ENCODE measurements at places on chromosomes 2 and 18. TPM values are rescaled to one million over a fixed set of nuclear protein-coding genes. Genes with fewer than 3 reads are reported as not detected.

The ABCG5 gene
- total RNA-seq: not detected

The SERPINB13 gene
- total RNA-seq: not detected

The PCARE gene
- total RNA-seq: not detected

The MAPRE3 gene
- total RNA-seq: 17.9 TPM

The MEP1B gene
- total RNA-seq: not detected

The LONRF2 gene
- total RNA-seq: 6.3 TPM

The DPP4 gene
- 74.8 TPM for total RNA-seq

The TNFAIP6 gene
- total RNA-seq: 2.5 TPM

The TUBB8B gene
- not detected for total RNA-seq

The ANKRD23 gene
- total RNA-seq: 4.0 TPM

The IL36G gene
- total RNA-seq: not detected

The CNRIP1 gene
- total RNA-seq: 14.1 TPM

The FKBP1B gene
- 11.8 TPM for total RNA-seq

The LYPD6 gene
- 1.1 TPM for total RNA-seq

The FN1 gene
- 289 TPM for total RNA-seq

The UGT1A4 gene
- total RNA-seq: 1.1 TPM

The ARL4C gene
- total RNA-seq: 62.0 TPM

The CTNNA2 gene
- total RNA-seq: not detected

The MOGAT1 gene
- total RNA-seq: not detected

The PSTPIP2 gene
- total RNA-seq: 11.1 TPM

The REG1B gene
- 11.0 TPM for total RNA-seq

The ASXL3 gene
- total RNA-seq: 10.4 TPM
